Stimulated activated CD4-positive, alpha-beta T cell treated with anti-CD3 and anti-CD28 coated beads, Interleukin-4, amount 100 ng/mL, for 4 hours (primary cell): ENCODE measurements at places on chromosomes 3 and 15.

GRCh38 chr3:109413049-109413448 lies 75.7 kb upstream of the DPPA4 start:
- DNase-seq = no peak

- DNase-seq = no peak
These were observed 20.2 kb downstream of the GBE1 start for GRCh38 chr3:81741216-81741615.

DNA sequence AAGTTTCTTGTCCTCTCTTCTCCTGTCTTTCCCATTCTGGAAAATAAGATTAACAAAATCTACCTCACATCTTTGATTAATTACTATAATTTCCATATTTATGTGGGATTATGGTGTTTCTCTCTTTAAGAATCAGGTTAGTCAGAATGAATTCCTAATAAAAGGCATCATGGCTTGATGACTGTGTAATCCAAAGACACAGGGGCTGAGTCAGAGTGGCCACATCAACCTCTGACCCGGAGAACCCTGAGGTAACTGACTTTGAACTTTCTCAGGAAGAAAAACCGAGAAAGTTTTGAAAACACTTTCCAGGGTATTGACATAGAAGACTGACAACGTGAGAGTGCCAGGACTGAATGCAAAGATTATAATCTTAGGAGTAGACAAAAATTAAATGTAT lies 170.3 kb upstream of the MCTP2 start:
- no peak for DNase-seq

DNA sequence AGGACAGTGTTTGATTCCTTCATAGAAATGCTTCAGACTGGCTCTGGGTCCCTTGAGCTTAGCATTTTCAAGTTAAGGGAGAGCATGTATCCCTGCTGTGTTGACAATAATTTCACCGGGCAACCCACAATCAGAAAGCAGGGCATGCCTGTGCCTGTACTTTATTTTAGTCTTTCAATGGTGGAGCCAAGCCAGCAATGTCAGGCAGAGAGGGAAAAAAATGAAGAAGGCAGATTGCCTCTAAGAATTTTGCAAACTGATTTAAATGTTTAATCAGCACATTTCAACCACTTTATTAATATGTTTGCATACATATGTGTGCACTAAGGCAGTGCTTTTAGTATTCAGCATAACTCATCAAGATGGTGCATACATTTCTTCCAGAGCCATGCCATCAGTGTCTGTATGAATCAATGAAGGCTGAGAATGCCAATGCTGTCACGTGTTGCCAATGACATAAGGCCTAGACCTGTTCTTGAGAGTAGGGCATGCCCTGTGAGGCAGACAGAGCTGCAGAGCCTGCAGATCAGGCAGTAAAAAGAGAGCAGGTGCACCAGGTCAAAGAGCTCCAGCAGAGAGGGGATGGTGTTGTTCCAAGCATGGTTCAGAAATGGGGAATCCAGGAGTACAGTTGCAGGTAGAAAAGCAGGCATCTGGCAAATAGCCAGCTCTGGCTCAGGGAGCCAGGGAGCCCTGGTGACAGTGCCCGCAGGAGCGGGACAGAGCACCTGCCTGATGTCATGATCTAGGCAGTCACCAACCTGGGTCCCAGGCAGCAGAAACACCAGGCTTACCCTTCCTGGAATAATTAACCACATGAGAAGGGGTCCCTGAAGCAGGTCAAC lies 508.5 kb downstream of the GABRG3 start:
- no peak for DNase-seq

DNA sequence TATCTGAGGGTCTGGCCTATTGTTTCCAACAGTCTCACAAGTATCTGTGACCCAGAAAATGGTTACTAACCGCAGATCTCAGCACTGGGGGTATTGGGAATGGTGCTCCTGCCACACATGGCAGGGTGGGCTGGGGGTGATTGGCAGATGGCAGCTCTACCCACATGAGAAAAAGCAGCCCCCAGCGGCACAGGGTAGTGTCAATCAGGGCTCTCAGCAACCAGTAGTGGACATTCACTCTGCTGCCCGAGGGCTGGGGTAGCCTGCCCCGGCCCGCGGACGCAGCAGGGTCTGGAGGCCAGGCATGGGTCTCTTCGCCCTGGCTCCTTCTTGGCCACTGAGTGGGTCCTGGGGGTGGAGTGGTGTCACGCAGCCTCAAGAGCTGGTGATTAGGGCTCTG lies 8.6 kb downstream of the DNAH1 start:
- no peak for DNase-seq

DNA sequence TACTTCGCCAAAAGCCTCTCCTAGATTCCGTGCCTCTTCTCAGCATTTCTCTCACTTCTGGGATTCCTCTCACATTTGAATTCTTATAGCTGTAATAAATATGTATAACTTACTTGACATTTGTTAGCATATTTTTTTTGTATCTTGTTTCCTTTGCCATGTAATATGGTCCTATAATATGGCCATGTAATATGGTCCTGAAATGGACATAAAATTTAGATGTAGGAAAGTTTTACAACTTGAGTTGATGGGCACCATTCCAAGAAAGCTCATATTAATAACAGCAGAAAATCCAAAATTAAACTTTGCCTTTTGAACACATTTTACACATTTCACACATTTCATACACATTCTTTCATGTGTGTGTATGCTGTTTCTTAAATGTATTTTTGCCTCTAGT lies 480.6 kb downstream of the RBMS3 start:
- DNase-seq = no peak

DNA sequence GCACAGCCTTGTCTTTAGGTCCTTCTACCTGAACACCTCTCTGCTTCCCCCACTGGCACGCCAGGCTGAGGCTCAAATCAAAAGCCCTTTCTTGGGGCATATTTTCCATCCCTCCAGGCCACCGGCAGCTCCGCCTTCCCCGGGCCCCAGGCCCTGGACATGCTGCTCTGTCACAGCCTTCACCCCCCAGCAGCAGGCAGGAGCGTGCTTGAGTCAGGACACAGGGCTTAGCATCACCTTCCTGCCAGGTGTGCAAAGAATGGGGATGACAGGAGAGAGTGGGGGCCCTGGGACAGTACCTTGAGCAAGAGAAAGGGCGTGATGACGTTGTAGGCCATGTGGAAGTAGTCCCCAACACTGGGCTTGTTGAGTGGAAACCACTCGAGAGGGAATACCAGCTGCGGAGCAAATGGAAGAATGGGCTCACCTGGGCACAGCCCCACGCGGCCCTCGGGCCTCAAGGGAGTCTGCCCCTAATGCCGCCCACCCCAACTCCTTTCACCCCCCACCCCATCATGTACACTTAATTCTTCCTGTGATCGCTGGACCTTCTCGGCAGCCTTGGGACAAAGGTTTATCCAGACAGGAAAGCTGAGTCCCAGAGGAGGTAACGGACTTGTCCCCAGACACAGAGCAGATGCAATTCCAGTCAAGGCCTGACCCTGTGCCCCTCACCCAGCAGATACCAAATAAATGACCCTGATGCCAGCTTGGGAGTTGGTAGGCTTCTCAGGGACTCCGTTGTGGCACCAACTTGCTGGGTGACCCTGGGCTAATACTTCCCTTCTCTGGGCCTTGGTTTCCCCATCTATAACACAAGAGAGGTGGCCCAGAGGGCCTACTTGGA lies 9.1 kb upstream of the CALML4 start:
- no peak for DNase-seq

- no peak for DNase-seq
These were observed 18.7 kb upstream of the P2RY12 start for GRCh38 chr3:151403246-151403645.

DNA sequence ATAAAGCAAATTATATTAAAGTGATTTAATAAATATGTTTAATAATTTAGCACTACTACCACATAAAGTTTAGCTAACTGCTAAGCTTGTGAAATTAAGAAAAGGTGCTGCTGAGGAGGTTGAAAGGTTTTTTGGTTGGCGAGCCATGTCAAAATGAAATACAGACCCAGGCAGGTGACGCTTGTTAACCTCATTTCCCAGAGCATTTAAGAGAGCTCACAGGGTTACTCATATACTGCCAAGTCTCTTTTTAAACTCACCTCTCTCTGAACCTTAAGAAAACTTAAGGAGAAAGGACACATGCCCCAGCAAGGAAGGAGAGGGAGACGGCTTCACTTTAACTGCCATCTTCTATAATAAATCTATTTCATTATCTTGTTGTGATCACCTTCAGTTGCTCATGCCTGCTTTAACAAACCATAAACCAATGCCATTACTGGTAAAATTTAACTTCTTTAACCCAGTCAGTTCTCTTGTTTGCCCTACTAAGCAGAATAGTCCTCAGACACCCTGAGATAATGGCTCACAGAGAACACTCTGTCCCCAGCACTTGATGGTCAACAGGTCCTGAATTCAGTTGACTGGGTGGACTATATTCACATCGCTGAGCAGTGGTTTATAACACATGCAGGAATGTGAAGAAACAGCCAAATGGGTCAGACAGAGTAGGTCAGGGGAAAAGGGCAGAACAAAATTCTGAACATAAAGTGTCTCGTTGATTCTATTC lies 540.1 kb downstream of the UNC13C start:
- DNase-seq = no peak

DNA sequence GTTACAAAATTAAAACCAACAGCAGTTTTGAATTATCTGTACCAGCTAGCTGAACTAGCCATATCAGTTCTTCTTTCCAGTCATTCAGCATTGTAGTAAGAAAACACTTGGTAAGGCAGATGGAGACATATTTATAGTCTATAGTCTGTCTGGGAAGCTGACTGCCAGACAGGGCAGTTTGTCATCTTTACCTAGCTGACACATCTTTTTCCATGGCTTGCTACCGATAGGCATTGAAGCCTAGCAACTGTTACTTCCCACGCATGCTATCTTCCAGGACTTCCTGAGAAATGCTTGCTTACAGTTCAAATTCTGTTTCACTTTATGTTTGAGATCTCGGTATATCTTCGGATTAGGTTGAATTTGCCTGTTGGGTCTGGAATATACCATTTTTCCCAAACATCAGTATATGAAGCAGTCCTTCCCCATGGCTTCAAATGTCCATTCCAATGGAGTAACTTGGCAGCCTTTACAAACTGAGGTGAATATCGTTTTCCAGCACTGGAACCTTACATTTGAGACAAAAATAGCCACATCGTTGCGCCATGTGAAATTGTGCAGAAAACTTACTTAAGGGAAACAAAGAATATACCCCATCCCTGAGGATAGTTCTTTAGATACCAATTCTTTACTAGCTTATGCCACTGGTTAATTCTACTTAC lies 8.8 kb downstream of the GNL3 start:
- DNase-seq = no peak

DNA sequence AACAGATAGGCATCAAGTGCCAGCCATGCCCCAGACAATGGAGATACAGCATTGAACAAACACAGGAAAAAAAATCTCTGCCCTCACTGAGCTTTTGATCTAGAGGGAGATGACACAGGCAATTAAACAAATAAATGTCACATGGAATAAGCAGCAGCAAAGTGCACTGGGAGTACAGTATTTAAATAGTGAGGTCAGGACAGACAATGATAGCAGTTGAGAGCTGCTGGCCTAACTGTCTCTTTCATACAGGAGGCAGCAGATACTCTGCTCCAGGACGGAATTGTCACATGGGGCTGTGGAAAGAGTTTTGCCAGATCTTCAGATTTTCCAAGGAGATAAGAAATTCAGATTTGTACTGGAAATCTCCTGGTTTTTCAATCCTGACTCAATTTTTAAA lies 241.3 kb downstream of the THRB start:
- DNase-seq = no peak

DNA sequence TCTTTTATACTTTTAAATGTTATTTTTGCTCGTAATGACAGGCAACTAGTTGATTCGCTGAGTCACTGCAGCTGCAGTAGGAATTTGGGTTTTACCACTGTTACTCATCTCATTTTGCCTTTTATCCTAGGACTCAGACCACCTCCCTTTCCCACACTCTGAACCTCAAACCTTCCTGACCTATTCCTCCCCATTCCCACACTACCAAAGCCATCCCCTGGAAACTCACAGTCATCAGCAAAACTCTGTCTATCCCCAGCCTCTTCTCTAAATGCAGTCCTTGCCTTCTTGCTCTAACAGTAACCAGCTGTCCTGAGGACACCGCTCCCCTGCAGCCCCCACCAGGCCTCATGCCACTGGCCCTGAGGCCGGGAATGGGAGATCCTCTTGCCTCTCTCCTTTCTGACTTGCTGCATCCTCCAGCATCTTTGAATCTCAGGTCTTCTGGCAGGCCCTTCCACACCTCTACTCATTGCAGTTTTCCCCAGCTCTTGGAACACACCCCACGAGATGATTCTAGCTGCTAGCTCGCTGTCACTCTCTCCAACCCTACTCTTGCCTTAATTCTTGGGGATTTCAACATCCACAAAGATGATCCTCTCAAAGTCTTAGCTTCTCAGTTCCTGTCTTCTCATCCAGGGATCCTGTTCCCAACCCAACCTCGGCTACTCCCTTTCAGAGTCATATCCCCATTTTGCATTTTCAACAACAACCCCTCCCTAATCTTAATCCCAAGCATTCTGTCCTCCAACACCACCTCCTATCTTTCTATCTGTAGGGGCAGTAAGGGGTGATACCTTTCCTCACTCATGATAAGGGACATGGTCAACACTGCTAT lies 55.9 kb upstream of the C3orf80 start:
- DNase-seq = no peak

DNA sequence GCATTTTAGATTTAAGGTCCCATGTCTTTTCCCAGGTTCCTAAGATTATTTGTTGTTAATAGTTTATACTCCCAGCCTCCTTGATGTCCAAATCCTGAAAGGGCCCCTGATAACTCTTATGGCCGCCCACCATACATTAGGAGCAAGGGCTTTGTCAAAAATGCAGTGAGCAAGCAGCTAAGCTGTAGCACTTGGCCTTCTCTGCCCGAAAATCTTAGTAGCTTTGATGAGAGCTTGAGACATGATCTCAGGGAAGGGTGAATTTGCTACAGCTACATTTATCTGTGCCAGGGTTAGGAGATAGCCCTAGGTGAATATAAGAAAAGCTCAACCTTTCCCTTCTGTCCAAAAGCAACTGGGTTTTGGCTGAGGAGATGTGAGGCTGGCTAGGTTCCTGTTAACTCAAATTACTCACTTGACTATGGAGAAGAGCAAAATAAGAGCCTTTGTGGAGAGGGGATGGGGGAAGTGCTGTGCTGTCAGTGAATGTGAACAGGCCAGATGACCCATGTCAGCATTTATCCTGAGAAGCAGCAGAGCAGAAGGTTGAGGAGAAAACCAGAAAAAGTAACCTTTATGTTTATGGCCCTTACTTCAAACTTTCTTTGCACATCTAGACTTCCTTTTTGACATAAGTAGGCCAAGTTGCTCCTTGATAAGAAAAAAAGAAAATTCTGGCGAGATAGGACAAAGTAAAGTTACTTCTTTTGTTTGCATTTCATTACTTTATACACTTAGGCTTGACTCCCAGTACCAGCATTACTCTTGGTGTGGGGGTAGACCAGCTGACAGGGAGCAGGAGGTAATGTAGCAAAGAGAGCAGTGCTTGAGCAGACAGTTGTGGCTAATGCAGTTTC lies 21.1 kb downstream of the MAPK6 start:
- no peak for DNase-seq

DNA sequence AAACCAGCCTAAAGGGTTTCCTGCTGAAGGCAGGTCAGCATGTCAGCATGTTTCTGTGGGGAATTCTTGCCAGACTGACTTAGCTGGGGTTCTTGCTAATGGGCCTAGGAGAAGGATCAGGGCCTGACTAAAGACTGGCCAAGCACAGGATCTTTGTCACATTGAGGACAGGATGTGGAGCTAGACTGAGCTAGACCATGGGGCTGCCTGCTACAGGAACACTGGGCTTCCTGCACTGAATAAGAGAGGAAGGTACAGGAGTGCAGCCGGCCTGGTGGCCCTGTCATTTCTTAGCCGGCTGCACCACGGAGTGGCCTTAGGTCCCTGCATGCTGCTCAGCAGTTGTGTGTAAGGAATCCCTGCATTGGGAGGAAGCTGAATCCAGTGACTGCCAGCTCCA lies 68.2 kb downstream of the GABRG3 start:
- DNase-seq = no peak

- no peak for DNase-seq
These were observed 152.0 kb downstream of the GREM1 start for GRCh38 chr15:32869776-32870175.
